ENCODE measurements at places on chromosomes 5 and 9.

- DNase-seq, result no peak
Measured at GRCh38 chr5:108983461-108984092, 235.9 kb downstream of the FER start.

GRCh38 chr9:9817176-9817575 lies 795.6 kb downstream of the PTPRD start:
- no peak for DNase-seq

- DNase-seq, result peak; percentile 18
Measured at GRCh38 chr9:33524306-33524947, 376 bp downstream of the ANKRD18B start.

DNA sequence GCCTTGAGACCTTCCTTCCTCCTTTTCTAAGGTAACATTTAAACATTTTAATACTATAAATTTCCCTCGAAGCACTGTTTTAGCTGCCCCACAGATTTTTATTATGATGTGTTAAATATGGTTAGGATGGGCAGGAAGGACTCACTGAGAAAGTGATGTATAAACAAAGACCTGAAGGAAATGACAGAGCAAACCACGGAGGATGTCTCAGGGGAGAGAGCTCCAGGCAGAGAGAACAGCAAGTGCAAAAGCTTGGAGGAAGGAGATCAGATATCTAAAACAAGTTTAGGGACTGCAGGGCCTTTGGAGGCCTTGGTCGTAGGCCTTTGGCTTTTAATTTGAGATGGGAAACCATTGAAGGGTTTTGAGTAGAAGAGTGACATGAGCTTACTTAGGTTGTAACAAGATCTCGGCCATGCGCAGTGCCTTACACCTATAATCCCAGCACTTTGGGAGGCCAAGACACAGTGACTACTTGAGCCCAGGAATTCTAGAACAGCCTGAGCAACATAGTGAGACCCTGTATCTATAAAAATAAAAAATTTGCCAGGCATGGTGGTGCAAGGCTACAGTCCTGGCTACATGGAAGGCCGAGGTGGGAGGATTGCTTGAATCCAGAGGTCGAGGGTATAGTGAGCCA lies 35.5 kb upstream of the LRRTM2 start:
- peak; percentile 26 for DNase-seq

GRCh38 chr9:5510989-5511388 lies 658 bp downstream of the PDCD1LG2 start:
- no peak for DNase-seq

- DNase-seq, result no peak
Measured at GRCh38 chr9:16413509-16414016, 456.9 kb downstream of the BNC2 start.

GRCh38 chr9:38405785-38406184 lies 13.3 kb downstream of the ALDH1B1 start:
- DNase-seq, result no peak

DNA sequence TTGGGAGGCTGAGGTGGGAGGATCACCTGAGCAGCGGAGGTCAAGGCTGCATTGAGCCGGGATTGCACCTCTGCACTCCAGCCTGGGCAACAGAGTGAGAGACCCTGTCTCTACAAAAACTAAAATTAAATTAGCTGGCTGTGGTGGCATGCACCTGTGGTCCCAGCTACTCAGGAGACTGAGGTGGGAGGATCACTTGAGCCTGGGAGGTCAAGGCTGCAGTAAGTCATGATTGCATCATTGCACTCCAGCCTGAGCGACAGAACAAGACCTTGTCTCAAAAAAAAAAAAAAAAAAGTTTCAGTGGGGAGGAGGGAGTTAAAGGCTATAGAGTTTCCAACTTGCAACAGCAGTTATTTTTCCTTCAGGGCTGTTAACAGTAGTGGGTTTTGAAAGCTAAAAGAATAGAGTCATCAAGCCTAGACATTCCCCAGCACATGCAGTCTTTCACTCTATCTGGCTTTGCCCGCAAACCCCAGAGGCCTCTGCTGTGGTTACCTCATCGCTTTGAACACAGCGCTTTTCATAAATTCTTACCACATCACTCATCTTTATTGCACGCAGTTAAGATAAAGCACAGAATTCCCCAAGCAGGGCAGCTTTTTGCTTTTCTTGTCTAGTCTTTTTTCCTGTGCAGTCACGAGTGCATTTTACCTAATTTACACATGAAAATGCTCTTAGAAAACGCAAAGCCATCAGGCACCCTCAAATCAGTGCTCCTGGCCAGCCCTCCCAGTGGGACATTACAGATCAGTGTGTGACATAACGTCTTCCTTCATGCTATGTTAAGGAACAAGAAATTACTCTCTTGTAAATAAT lies 8.7 kb upstream of the SLC2A8 start:
- peak; percentile 92 for DNase-seq

DNA sequence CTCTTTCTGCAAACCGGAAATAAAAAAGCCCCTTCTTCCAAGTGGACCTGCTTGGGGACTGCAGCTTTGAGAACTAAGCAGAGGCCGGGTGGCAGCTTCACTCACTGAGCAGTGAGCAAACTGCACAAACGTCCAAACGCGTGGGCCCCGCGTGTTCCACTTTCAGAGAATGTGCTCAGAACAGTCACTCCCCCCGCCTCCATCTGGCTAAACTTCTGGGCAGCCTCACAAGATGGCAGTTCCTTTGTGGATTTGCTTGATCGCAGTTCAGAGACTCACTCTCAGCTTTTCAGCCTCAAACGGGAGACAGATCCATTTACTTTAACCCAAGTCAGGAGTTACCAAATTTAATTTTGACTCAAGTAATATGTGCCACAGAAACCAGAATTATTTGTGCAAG lies 216.6 kb downstream of the TLE1 start:
- DNase-seq, result no peak

GRCh38 chr9:12775679-12776512 lies 1.1 kb downstream of the LURAP1L start:
- DNase-seq, result peak; percentile 15

DNA sequence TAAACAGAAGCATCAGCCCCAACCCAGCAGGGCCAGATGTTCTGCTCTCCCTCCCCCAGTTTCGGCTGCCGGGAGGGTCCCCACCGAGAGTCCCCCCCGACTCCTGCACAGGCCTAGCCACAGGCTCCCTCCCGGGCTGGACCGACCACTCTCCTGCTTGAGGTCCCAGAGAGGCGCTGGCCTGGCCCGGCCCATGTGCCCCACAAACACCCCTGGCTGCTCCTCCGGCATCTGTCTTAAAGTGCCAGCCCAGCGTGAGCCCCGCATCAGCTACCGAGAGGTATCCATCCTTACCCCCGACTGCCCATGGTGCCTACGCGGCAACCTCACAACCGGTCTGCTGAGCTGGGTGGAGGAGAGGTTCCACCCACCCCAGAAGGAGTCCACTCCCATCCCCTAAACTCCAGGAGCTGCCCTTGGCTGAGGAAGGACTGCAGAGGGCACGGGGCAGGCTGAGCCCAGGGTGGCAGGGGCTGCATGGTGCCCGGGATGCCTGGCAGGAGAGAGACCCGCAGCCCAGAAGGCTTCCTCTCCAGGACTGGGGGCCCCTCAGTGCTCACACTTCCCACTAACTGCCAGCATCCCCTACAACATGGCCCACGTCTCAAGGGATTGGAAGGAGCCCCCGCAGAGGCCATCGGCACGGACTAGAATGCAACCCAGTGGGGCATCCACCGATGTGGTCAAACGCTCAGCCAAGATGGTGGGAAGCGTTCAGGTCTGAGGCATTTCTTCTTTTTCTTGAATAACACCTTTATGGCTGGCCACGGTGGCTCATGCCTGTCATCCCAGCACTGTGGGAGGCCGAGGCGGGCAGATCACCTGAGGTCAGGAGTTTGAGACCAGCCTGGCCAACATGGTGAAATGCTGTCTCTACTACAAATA lies 15.6 kb upstream of the EGFL7 start:
- no peak for DNase-seq

DNA sequence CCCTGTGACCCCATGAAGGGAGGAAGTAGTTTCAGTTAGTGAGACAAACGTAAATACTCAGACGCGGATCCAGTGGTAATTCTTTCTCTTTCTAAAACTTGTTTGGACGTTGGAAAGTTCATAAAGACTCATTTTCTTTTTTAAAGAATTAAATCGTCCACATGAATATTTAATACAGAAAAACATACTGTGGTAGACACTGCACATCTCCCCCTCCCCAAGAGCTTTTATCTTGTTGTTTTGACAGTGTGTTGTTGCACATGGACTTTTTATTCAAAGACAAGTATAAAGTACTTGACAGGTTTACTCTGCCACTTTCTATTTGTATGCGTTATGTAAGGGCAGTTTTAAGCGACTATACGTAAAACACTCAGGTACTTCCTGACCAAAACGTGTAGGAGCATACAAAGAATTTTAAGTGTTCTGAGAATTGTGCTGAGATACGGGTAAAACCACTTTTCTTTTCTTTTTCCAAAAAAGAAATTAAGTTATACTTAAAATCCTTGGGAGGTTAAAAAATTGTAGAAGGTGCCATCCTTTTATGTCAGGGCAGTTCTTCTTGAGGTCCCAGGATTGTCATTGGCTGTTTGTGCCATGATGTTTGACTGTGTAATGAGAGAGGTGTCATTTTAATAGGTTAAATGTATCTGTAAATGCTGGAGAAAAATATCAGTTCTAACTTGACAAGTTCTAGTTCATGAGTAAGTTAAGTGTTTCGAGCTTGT lies 1.3 kb downstream of the NIPBL start:
- peak; percentile 42 for DNase-seq

DNA sequence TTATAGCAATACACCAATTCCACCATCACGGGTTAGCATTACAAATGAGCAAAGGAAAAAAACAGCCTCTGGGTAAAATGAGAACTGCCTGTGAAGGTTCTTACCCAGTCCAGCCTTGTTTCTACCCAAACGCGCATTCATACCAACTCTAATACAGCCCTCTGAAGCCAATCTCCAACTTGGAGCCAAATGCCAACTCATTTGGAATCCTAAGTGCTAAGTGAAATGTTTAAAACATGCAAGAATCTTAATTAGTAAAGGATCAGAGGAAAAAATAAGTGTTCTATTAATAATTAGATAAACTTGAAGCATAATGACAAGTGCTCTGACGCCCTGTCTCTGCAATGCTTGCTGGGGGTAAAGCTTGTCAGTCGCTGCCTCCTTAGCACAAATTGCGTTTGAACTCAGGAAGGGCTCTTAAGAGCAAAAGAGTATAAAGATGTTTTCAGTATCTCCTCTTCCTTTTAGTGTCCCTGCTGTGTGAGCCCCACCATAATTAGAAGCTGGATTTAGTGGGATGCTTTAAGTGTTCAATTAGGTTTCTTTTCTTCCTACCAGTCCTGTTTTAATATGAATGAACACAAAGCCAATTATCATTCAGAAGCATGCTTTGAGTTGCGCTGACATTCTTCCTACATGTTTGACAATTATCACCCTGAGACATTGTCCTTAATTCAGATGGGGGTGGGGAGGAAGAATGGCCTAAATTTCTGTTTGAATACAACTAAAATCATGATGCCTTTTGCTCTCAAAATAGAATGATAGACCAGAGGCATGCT lies 537.6 kb downstream of the DTWD2 start:
- DNase-seq, result no peak

GRCh38 chr5:167966979-167967378 lies 324.5 kb upstream of the WWC1 start:
- DNase-seq, result no peak

DNA sequence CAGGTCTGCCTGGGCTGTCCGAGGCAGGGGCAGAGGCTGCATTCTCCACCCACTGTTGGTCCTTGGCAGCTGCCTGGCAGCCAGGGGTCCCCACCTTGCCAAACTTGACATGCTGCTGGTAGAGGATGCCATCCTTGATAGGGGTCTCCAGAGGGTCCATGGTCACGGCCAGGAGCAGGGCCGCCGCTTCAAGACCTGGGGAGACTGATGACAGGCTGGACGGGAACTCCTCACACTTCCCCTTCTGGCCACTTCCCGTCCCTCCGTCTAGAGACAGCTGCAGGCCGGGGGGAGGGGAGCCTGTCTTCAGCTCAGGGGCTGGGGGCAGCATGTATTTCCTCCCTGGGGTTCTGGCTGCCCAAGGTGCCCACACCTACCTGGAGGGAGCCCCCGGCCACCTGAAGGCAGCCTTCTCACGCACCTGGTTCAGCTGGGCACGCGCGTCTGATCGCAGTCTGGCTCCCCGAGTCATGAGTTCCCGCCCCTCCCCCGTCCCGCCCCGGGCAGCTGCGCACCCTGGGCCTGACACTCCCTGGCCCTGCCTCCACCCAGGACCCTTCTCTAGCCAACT lies at the start of gene DOK3:
Gene DOK3, minus strand, starts transcription at position 446 of the 571 bp plus-strand sequence. Its CDS starts 286 bp downstream, at position 160.
- DNase-seq, result no peak

- DNase-seq, result no peak
Measured at GRCh38 chr9:89143266-89143665, 35.4 kb downstream of the SHC3 start.

DNA sequence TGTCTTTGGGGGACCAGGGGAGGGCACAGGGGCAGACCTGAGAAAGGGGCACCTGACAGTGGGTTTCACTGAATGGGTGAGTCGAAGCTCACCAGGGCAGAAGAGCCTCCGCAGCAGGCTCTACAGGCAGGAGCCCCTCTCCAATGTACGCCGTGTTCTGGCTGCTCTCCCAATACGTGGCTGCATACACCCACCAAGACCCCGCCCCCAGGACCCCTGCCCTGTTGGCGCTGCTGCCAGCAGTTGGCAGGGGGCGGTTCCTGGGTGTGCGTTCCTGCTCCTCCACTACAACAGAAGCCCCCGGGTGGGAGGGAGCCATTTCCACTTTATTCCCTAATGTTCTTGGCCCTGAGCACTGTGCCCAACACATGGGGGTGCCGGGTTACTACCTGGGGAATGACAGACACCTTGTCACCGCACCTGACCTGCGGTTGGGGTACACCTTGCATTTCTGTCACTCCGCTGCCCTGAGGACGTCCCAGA lies 30.3 kb downstream of the SARDH start:
- DNase-seq, result no peak

DNA sequence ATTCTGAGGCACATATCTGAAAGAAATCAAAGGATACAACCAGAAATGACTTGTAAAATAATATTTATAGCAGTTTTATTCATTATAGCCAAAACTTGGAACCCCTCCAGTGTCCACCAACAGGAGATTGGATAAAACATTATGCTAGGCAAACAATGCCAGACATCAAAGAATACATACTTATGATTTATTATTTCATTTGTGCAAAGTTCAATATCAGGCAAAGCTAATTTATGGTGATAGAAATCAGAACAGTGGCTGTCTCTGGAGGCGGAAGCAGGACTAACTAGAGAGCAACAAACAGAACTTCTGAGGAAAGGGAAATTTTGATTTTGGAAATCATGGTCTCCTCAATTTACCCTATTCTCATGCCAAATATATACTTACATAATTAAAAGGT lies 193.1 kb downstream of the ICE1 start:
- no peak for DNase-seq

DNA sequence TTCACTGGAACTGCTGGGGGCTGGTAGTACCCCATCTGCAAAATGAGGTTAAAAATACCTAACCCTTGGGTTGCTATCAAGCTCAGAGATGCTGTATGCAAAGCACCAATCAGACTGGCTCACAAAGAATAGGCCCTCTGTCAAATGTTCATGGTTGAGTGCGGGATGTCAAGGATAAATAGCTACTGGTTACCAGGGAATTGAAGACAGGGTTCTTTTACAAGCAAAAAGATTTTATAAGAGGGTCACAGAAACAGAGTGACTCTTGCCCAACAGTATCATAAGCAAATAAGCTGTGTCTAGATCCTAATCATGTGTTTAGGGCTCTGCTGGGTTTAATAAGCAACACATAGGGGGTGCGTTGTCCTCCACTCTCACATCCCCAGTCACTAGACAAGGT lies 11.9 kb downstream of the SYK start:
- DNase-seq, result no peak

All from activated CD4-positive, alpha-beta T cell treated with anti-CD3 and anti-CD28 coated beads, Interleukin-2, Interleukin-6, amounts not matched to agents 100 ng/mL and 50 ng/mL, durations not matched to agents 16 hours and 8 hours (primary cell).